ENCODE measurements at places on chromosomes 6 and 20.

DNA sequence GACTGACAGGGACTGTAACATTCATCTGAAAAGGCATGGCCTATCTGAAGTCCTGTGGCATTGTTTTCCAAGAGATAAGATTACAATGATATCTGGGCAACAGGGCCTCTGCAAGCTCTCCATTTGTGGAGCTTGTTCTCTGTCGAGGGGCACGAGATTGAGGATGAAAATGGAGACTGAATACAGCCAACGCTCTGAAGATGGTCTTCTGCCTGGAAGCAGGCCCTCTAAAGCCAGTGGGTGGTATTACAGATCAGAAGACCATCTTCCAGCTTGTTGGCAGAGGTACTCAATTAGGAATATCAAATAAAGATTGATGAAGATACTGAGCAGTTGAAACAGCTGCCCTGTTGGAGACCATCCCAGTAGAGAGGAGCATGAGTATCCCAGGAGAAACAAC lies 288.2 kb downstream of the CENPW start:
- no peak for DNase-seq

DNA sequence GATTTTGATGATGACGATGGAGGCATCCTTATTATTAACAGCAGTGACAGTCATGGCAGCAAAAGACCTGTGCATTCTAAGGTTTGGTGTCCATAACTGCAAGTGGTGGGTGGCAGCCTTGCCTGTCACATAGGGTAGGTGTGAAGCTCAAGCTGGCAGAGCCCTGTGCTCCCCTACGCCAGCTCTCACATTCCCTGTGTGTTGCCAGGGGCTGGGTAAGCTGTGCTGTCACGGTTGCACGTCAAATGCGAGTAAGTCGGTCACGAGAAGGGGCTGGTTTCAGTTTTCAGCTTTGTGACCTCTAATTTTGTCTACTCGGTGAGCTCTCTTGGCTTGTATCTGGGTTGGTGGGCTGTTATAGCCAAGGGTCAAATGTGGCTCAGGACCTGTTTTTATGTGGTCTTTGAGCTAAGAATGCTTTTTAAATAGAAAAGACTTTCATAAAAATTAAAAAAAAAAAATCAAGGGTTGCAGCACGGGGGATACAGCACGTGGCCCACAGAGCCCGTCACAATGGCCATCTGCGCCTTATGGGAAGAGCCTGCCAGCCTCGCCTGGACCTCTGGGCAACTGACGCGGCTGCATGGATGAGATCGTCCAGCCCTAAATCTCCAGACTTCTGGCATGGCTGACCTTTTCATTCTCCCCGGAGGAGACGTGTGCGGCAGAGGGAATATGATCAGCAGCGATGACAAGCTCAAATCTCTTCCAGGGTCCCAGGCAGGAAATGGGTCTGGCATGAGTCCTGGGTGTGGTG lies 148.5 kb downstream of the PHACTR3 start:
- no peak for DNase-seq

DNA sequence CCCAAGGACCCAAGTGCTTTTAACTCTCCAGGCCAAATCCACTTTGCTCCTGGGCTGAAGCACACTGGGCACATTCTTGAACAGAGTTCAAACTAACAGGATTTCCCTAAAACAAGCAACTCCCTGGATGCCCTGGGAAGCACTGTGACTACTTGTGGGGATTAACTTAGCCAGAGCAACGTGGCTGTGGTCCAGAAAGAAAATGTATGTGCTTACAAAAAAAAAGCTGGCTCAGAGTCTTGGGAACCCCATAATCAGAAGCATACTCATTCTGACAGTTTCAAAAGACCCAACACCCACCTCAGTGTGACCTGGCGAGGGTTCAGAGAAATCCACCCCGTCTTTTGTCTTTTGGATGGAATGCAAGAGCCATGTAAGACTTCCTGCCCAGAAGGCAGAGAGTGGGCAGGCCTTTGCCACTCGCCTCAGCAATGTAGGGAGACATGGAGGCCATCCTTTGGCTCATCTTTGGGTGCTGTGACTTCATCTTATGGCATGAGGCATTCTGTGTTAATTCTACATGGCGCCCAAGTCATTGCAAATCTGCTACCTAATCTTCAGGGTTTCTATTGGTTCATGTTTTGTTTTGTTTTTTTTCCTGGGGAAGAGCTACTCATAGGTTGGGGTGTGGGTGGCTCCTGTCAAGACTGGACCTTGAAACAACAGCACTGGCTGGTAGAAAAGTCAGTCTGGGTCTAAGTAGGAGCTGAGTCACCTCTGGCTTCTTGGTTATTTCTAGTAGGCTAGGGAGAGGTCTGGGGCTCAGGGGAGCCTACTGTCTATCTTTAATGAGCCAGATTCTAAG lies 248.6 kb upstream of the SUPT3H start:
- DNase-seq = no peak

DNA sequence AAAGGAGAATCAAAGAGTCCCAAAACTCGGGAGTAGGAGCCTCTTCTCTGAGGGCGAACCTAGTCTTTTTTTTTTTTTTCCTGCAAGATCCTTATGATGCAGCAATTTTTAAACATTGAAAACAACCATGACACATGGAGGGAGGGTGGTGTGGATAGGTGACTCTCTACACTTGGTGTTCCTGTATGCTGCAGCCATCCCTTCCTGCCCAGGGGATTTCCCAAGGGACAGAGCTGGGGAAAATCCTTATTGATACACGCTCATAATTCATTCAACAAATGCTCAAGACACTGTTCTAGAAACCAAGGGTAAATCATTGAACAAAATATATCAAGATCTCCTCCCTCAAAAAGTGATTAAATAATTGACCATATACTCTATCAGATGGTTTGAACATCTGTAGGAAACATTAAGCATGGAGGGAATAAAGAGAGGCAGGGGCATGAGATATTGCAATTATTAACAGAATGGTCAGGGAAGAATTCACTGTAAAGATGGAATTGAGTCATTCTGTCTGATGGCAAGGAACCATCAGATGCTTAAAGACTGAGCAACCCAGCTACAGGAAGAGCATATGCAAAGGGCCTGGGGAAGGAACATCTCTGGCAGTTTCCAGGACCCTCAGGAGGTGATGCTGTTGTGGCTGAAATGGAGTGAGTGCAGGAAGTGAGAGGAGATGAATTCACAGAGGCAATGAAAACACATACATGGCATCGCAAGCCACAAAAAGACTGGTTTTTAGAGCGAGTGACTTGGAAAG lies 13.4 kb upstream of the BTN3A3 start:
- DNase-seq = no peak

DNA sequence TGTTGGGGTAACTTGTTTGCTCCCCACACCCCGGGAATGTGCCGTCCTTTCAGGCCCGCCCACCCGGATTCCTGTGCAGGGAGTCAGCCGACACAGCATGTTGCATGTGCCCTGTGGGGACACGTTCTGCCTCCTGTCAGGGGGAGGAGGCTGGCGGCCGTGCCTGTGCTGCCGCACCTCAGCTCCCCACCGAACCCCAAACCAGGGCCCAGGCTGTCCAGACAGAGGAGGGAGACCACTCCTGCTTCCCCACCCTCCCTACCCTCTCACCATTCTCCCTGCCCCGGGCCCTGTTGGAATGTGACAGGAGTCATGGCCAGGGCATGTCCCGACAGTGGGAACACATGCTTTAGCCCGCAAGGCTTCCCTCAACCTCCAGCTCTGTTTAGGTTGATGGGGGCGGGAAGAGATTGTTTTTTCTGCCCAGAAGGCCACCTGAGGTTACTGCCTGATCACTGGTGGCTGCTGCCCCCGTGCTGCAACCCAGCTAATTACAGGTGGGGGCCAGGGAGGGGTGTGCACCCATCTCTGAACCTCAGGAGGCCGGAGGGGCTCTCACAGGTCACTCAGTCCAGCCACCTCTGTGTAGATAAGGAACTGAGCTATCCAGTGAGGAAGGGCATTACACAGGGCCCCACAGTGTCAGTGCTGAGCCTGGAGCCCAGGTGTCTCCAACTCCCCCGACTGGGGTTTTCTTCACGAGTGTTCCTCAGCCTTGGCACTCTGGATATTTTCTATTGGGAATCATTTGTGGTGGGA lies 13.6 kb downstream of the LRRC73 start:
- no peak for DNase-seq

- no peak for DNase-seq
Measured at GRCh38 chr6:132929141-132929540, 114.8 kb downstream of the RPS12 start.

- DNase-seq = no peak
Measured at GRCh38 chr20:13102694-13103093, 93.9 kb downstream of the SPTLC3 start.

GRCh38 chr20:48912065-48912464 lies 9.4 kb upstream of the ARFGEF2 start:
- DNase-seq = no peak

GRCh38 chr20:43006651-43007375 lies 182.9 kb downstream of the PTPRT start:
- DNase-seq = no peak

DNA sequence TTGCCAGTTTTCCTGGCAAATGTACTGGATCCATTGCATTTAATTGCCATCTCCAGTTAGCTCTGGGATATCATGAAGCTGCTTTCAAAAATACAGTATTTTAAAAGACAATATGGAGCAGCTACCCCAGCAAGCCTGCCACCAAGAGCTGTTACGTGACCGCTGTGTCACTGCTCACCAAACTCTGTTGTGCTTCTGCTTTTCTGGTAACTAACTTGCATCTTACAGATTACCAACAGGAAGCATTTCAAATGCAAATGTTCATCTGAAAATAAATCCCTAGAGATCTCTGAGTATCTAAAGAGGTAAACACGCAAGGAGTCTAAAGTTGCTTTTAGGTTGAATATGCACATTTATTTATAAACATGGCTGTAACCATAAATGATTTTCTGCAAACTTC lies 1008.3 kb downstream of the KIF16B start:
- DNase-seq = no peak

GRCh38 chr6:3426927-3427686 lies 29.7 kb downstream of the SLC22A23 start:
- DNase-seq = no peak

DNA sequence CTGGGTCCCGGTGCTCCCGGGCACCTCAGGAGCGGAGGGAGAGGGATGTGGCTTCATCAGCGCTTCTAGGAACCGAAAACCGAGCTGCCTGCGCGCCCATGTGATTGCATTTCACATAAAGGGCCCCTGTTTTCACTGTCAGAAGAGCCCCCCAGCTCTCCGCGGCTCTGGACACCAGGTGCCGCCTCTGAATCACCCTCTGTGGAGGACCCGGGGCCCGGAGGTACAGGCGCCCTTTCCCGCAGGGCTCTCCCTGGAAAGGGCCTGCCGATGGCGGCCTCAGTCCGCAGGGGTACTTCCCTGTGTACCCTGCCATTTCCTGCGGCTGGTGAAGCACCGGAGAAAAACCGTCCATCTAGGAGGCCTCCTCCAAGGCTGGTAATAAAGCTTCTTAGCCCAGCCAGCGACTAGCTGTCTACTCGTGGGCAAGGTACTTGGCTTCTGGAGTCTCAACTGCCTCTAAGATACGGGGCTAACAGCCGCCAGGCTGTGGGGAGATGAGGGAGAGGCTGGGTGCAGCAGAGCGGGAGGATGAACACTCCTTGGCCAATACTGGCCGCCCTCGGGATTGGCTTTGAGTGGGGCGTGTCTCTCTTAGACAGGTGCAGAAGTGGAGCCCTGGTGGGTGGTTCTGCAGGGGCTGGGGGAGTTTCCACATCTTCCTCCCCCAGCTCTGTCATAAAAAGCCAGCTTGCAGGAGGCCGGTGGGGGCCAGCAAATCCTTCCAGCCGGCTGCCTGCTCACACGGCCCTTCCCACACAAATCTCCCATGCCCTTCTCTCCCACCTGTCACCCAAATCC lies 1.6 kb downstream of the PPP1R16B start:
- DNase-seq = no peak

DNA sequence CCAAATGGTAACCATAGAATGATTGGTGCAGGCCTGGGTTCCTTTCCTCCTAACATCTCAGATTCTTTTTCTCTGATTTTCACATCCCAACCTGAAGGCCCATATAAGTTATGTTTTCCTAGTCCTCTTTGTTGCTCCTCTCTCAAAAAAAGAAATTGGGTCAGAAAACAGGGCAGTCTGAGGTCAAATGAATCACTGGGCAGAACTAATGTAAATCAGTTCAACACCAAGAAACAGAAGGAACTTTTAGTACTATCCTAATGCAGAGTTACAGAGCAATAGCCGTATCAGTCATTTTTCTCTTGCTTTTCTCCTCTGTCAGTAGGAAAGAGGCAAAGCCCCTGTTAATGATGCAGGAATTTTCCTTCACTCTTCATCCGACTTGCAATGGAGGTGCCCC lies 11.0 kb upstream of the TPD52L1 start:
- no peak for DNase-seq

GRCh38 chr20:48891235-48892048 lies 30.1 kb upstream of the ARFGEF2 start:
- DNase-seq = no peak

DNA sequence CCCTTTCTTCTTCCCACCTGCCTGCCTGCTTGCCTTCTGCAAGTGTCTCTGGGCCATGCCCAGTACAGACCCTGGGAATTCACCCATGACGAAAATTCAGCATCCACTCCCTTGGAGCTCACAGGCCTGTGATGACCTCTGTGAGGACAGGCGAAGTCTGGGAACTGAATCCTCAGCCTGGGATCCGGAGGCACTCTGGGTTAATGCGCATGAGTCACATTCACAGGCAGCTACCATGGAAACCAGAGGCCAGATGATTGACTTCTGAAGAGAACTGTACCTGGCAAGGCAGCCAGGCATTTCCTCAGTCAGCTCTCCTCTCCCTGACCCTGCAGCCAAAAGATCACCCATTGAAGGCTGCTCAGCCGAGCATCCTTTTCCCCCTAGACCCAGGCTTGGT lies 41.0 kb downstream of the SLC9A8 start:
- DNase-seq = no peak

GRCh38 chr6:45756606-45757005 lies 259.1 kb downstream of the CLIC5 start:
- DNase-seq = no peak

DNA sequence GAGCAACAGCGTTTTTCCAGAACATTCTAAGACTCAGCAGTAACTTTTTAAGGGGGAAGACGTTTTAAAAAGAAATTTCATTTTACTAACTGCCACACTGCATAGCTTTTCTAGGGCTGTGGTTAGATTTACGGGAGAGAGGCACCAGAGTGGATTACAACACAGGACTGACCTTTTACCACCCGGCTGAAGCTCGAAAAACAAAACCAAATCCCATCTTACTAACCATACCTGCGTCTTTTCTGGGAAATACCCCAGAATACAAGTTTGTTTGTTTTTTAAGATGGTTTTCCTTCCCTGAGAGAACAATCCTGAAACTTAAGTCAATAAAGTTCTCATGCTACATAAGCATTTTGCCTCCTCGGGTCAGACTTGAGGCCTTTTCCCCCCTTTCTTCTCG lies 209.3 kb upstream of the SOX4 start:
- no peak for DNase-seq

DNA sequence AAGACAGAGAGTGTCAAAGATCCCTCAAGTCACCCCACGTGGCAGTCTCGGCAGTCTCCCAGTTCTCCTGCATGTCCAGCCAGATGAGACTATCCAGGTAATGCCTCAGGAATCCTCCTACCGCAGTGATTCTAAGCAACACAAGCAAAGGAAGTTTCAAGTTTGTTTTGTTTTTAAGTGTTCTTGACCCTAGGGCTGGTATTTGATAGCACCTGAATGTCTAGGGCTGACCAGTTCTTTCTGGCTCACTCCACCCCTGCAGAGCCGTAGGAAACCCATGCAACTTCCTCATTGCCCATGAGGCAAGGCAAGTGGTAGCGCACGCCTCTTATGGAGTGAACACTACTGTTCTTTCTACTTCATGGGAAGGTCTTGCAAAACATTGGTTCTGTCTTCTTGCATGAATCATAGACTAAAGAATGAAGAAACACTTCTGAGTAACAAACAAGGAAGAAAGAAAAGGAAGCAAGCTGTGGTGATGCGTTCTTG lies 24.8 kb upstream of the FOXQ1 start:
- no peak for DNase-seq

GRCh38 chr6:1603708-1604107 lies 6.0 kb upstream of the FOXC1 start:
- DNase-seq = no peak

All from activated T-helper 2 cell treated with anti-CD3 and anti-CD28 coated beads, Interferon-gamma antibody, Interleukin-2, Interleukin-4, amounts not matched to agents 10 μg/mL and 5 μg/mL and 100 μg/mL, durations not matched to agents 14 hours and 24 hours and 36 hours (primary cell).